Activated T-cell treated with anti-CD3 and anti-CD28 coated beads for 1 hour (primary cell): ENCODE measurements at places on chromosomes 7 and 10.

DNA sequence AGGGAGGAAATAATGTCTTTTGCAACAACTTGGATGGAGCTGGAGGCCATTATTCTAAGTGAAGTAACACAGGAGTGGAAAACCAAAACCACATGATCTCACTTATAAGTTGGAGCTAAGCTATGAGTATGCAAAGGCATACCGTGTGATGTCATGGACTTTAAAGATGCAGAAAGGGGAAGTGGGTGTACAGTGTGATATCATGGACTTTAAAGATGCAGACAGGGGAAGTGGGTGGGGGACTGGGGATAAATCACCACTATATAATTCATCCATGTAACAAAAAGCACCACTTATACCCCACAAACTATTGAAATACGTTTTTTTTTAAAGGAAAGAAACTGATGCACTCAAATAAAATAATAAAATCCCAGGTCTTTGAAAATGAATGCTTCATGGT, 29.5 kb downstream of the LYZL2 start:
- DNase-seq, result no peak

DNA sequence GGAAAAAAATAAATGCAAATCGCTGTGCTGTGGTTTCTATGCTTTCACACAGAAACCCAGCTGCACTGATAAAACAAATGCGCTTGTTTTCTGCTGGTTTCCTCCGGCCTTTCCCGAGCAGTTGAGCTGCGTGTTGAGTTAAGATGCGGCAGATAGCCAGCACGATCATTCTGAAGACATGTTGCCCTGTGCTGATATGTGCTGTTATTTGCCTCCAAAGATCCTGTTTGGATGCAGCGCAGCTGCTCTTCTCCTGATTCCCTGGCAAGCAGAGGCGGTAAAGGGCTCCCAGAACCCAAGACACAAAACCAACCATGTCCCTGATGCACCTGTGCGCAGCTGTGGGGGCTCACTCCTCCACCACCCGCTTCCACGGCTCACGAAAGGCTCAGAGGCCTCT, 225.4 kb downstream of the PAXIP1 start:
- DNase-seq, result no peak

GRCh38 chr7:83649701-83650100, 762 bp upstream of the SEMA3E start:
- no peak for DNase-seq

GRCh38 chr10:20972925-20973324, 75.8 kb upstream of the NEBL start:
- no peak for DNase-seq

- no peak for DNase-seq
Measured at GRCh38 chr10:77887631-77888355, 38.8 kb downstream of the DLG5 start.

DNA sequence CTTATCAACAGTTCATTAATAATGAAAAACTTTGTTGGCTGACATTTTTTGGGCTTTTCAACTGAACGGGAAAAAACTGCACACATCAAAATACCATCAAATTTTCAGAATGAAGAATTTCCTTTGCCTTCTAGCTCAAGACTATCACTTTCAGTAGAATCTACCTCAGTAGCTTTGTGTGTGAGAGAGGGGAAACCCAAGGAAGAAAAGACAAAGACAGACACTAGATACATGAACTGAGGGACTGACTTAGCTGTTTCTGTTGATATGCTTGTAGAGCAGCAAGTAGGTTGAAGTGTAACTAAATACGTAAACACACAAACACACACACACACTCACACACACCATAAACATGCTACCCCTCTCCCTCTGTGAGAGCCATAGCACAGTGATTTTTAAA, 257.1 kb downstream of the CDK14 start:
- no peak for DNase-seq

- no peak for DNase-seq
Measured at GRCh38 chr10:12412666-12413368, 63.5 kb downstream of the CAMK1D start.

DNA sequence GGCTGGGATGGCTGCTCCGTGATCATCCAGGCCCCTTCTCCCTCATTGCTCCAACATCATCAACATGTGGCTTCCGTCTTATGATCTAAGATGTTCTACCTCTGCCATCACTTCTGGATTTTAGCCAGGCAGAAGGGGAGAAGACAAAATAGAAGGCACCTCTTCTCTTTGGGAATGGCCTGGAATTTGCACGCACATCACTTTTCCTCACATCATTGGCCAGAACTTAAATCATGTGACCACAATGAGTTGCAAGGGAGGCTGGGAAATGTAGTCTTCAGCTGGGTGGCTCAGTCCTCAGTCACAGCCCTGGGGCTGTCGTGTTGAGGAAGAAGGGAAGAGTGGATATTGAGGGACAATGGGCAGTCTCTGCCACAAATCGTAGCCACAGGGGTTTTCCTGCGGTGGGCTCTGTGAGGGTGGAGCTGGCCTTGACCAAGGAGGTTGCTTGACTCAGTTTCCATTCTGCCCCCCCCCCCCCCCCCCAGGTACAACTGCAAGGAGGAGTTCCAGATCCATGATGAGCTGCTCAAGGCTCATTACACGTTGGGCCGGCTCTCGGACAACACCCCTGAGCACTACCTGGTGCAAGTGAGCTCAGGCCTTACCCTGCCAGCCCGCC, 50.3 kb downstream of the PALD1 start:
- no peak for DNase-seq

GRCh38 chr7:29331163-29331562, 136.6 kb downstream of the CHN2 start:
- DNase-seq, result no peak

DNA sequence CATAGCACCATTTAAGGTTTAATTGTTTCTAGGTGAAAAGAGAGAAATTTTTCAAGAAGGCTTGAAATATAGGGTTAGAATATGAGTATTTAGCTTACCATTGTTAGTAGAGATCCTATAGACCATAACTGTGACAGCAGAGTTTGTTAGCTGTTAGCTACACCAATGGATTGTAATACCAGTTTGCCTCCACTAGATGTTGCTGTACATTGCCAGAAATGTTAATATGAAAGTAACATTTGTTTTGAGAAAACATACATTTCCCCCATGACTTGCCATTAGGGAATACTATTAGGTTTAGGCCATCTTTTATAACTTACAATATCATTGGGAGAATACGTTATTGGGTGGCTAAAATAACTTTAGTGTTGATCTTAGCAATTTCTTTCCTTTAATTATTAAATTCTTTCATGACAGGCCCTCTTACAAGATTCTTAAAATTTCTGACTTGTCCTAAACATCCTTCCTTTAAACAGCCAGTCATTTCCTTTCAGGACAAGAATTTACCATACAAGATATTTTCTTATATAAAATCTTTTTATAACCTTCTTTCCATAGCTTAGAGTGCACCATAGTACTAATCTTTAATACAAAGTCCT, 39.5 kb downstream of the ZNF117 start:
- no peak for DNase-seq

- no peak for DNase-seq
Measured at GRCh38 chr10:84214046-84214572, 11.2 kb downstream of the LRIT2 start.

DNA sequence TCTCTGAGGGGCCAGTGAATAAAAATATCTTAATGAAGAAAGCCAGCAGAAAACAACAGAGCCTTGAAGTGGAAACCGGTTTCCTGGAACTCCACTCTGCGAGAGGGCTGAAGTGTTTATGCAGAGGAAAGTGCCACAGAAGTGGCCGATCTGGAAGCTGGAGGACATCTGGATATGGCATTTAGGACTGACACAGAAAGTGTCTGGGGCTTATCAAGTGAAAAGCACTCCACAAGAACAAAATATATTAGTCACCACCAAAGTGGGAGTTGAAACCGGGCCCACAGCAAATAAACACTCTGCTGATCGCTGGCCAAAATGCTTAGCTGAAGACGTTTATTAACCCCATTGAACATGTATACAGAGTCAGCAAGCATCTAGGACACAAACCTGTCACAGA, 7.8 kb downstream of the NOD1 start:
- no peak for DNase-seq

GRCh38 chr7:146494952-146495596, 378.5 kb downstream of the CNTNAP2 start:
- no peak for DNase-seq

GRCh38 chr7:71298378-71298777, 166.4 kb downstream of the GALNT17 start:
- no peak for DNase-seq

DNA sequence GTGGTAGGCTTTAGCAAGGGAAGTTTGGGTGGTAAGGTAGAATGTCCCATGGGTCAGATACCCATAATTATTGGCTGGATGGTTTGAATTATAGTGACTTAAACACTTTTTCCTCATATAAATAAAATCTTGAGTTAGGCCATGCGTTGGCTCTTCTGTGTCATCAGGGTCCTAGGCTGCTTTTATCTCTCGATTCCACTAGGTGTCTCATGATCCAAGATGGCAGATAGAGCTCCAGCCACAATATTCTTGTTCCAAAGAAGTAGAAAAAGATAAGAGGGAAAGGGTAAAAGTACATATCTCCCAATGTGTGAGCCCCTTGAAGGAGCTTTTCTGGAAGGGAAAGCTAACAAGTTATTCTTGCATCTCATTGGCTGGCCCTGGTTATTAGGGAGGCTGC, 144.7 kb downstream of the GRK5 start:
- DNase-seq, result no peak

GRCh38 chr10:67112765-67113164, 186.9 kb downstream of the LRRTM3 start:
- no peak for DNase-seq

DNA sequence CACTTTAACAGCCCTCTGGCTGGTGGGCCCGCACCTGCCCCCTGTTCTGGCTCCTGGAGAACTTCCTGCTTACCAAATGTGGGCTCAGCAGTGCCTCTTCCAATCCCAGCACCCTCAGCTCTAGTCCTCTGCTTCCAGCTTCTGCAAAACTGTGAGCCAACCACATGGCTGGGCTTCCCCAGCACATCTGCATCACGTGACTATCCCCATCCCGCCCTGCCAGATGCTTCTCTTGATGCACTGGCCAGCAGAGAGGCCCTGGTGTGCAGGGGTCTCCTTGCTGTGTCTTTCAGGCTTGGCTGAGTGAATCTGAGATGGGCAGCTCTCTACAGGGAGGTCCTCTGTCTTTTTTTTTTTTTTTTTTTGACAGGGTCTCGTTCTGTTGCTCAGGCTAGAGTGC, 43.8 kb upstream of the DMBT1 start:
- no peak for DNase-seq

GRCh38 chr7:18566829-18567228, 71.3 kb downstream of the HDAC9 start:
- DNase-seq, result no peak

GRCh38 chr10:5818894-5819293, 5.7 kb upstream of the GDI2 start:
- no peak for DNase-seq

- no peak for DNase-seq
Measured at GRCh38 chr7:24365606-24366005, 81.6 kb downstream of the NPY start.

- no peak for DNase-seq
Measured at GRCh38 chr7:34143402-34143801, 238.1 kb downstream of the BMPER start.

DNA sequence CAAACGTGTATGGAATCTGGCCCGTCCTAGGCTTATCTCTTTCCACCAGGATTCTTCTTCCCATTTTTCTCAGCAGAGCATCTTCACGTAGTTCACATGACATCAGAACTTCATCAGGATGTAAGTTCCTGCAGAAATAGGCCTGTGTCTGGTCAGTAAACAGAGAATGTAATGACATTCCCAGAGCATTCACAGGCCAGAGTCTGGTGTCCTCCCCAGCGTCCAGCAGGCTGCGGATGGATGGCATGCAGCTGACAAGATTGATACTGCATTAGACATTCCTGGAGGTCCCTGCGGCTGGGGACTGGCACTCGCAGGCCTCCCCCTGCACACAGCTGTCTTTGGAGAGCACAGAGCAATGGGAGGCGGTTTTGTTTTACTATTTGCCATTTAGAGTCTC, 28.7 kb downstream of the MGMT start:
- DNase-seq, result no peak

DNA sequence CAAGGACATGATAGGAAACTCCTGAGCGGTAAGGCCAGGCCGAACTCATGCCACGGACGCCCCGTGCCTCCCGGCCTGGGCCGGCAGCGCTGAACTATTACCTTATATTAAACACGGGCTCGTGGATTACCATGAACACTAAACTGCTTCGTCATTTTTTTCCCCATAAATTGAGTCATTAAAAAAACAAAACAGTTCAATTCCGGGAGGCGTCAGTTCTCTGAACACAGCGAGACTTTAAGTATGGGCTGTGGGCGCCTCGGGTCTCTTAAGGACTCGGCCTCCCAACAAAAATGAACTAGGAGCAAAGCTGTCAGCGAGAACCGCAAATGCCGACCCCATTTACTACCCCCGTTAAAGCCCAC, 519 bp downstream of the PITRM1 start:
- no peak for DNase-seq

DNA sequence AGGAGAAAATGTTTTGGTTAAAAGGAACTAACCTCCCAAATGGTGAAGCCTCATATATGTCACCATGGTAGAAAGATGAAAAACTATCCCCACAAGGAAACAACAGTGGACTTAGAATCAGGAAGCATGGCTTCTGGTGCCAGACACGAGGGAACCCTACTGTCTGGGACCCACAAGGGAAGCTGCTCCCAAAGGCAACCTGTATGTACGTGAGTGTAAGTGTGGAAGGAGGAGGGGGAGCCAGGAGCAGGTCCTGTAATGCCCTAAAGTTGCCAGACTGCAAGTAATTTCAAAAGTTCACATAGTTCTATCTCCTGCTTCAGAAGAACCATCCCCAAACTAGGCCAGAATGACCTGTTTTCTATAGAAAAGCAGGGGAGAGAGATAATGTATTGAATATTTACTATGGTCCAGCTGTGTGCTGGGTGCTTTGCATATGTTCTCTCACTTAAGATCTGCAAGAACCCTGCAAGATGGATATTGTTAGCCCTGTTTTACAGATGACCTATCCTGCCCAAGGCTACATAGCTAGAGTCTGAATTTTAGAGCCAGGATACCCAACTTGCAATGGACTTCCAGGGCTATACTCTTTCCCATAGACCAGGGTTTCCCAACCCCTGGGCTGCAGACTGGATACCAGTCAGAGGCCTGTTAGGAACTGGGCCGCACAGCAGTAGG, 19.2 kb downstream of the DUSP5 start:
- DNase-seq, result no peak

DNA sequence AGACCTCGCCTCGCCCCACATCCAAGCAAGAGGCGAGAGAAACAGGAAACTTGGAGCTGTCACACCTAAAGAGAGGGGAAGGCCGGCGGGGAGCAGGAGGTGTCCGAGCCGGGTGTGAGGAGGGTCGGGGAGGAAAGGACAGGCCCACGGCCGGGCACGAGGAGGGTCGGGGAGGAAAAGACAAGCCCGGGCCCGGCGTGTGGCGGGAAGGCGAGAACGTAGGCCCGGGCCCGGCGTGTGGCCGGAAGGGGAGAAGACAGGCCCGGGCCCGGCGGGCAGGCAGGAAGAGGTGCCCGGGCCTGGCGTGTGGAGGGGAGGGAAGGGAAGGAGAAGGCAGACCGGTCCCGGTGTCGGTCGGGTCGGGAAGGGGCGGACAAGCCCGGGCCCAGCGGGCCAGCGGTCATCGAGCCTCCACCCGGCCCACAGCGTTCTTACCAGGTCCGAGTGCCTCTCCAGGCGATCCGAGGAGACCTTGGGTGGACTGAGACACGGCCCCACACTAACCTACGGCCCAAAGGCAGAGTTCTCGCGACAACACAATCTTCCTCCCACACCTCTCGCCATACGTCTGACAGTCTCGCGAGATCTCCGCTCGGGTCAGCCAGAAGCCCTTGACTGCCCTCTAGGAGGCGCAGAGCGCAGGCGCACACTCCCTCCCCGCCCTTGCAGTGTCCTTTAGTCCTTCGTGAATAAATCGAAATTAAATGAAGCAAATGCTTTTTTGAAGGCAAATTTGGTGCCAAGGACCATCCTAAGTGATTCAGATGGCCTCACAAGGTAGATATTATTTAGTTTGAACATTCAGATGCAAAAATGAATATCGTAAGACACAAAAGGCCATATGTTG, at the start of gene NCOA4:
TSS of gene NCOA4 (minus strand) at position 533 of the 847 bp plus-strand sequence. CDS start 13,943 bp downstream, outside the sequence.
- peak; percentile 94 for DNase-seq
